T-helper 9 cell (primary cell): ENCODE measurements at places on chromosomes 16 and 17.

DNA sequence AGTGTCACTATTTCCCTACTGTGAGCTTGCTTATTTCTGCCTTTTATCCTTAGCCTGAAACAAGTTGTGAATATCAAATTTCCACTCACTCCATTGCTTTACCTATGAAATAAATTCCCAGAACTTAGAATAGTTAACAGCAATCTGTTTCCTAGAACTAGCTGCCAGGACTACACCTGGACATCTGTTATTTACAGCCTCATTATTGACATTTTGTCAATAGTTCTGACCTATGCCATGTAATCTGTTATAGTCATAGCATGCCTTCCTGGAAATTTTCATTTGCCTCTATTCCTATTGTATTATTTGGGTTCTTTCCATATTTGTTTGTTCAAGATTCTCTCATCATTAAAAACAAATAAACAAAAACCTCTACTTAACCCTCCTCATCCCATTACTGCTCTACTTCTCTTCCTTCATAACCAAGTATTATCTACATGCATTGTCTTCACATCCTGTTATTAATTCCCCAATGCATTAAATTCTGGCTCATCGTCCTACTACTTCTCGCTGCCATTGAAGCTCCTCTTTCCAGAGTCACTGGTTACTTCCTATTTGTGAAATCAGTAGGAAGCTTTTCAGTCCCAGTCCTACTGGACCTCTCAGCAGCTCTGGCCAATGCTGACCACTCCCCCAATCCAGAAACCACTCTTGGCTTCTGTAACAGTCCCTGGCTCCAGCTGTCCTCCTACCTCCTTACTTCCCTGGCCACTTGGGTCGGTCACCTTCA is 55.3 kb downstream of the PIGL start:
- no peak for DNase-seq

DNA sequence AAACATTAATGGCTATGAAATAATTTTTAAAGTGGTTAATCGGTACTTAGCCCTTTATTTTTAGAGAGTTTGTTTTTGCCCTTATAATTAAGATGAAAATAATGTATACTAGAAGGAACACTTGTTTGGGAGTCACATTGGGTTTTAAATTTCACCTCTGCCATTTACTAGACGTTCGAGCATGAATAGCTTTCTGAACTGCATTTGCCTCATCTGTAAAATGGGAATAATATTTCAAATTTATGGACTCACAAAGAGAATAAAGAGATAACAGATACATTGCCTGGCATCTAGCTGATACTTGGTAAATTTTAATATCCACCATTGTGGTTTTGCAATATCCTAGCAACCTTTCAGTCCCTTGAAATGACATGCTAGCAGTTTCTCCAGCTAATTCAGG is 36.6 kb downstream of the TNRC6A start:
- DNase-seq = no peak

GRCh38 chr17:8923762-8924161 is 41.7 kb downstream of the PIK3R5 start:
- no peak for DNase-seq

DNA sequence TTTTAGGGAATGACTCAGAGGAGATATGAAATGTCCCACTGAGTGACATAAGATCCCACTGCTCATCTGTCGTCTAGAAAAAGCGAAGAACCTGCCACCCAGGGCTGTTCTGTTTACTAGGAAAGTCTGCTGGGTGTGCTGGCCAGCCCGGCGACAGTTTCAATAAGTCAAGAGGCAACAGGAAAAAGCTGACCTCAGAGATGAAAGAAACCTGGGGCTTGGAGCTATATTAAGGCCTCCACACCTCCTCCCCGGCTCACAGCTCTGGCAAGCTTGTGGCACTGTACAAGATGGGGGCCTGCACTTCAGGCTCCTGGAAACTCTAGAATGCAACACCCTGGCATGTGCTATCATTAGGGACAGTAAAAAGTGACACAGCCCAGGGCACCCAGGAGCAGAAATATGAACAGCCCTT is 10.6 kb downstream of the ZFHX3 start:
- DNase-seq = no peak

DNA sequence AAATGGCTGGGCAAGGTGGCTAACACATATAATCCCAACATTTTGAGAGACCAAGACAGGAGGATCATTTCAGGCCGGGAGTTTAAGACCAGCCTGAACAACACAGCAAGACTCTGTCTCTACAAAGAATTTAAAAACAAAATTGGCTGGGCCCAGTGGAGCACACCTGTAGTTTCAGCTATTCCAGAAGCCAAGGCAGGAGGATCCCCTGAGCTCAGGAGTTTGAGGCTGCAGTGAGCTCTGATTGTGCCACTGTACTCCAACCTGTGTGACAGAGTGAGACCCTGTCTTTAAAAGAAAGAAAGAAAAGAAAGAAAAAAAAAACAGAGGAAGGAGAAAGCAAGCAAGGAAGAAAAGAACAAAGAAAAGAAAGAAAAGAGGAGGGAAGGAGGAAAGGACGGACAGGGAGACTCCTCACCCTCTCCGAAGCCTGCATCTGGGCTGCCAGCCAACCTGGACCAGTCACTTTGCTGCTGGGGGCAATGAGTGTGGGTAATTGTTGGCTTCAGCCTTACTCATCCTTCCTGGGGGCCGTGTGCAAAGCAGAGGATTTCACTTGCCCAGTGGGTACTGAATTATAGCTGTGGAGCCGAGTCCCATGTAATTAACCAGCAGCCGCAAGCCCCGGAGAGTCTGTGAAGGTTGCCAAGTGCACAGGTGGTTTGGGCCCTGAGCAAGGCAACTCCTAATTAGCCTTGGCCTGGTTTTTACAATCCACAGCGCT is 6.7 kb upstream of the MT4 start:
- no peak for DNase-seq

- DNase-seq = no peak
Measured at GRCh38 chr16:66920924-66921680, 2.4 kb upstream of the CDH16 start.

DNA sequence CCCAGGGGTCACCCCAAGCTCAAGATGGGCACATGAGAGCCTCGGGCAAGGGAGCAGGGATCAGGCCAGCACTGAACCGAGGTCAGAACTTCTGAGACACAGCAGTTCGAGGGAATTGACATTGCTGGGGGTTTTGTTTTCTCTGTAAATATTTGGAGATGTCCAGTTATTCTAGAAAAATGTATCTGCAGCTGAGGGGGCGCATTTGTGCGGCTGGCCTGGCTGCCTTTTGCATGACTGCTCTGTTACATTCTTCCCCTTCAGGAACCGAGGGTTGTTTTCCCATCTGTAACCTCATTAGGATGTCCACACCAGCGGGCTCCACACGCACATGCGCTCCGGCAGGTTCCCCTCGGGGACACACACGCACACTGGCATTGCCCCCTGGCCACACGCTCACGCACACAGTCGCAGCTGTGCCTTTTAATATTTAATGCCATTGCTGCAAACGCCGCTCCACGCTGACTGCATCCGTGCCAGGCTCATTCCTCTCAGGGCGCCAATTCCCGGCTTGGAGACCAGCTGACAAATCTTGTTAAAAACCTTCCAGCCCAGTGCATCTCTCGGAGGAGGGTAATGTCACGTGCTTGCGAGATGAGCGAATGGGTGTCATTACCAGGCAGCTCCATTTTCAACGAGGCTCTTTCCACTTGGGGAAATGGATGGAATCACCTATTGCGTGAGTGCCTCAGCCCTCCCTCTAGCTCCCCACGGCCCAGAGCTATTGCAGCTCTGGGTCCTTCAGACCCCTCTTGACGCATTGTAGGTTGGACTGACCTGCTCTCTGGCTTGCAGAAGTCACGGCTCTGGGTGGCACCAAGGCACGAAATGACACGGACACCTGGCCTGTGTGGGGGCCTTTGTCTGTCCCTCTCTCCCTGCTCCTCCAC is 13.1 kb downstream of the CCR7 start:
- DNase-seq = no peak

GRCh38 chr17:67600408-67600807 is 117.3 kb upstream of the NOL11 start:
- no peak for DNase-seq

- DNase-seq = no peak
Measured at GRCh38 chr17:62732125-62732524, 76.0 kb downstream of the MARCHF10 start.

DNA sequence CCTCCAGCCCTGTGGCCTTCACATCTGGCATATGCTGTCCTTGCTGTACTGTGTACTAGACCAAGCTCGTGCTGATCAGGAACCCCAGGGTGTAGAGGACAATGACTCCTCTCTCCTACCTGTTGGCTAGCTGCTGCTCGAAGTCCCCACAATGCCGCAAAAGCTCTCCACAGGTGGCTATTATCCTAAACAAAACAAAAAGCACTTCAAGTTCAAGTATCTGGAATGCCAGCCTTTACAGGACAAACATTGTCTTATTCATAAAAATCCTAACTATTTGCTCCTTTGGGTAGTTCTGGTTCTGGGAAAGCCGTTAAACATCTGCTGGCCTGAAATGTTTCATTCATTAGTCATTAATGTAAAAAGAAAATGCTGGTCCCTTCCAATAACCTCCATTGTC is 42.8 kb downstream of the COG7 start:
- DNase-seq = no peak

GRCh38 chr16:72972878-72973571 is 74.9 kb downstream of the ZFHX3 start:
- no peak for DNase-seq

- DNase-seq = no peak
Measured at GRCh38 chr16:53805113-53805512, 101.2 kb downstream of the FTO start.

GRCh38 chr17:42179911-42180410 is 981 bp downstream of the KCNH4 start:
- DNase-seq = no peak

DNA sequence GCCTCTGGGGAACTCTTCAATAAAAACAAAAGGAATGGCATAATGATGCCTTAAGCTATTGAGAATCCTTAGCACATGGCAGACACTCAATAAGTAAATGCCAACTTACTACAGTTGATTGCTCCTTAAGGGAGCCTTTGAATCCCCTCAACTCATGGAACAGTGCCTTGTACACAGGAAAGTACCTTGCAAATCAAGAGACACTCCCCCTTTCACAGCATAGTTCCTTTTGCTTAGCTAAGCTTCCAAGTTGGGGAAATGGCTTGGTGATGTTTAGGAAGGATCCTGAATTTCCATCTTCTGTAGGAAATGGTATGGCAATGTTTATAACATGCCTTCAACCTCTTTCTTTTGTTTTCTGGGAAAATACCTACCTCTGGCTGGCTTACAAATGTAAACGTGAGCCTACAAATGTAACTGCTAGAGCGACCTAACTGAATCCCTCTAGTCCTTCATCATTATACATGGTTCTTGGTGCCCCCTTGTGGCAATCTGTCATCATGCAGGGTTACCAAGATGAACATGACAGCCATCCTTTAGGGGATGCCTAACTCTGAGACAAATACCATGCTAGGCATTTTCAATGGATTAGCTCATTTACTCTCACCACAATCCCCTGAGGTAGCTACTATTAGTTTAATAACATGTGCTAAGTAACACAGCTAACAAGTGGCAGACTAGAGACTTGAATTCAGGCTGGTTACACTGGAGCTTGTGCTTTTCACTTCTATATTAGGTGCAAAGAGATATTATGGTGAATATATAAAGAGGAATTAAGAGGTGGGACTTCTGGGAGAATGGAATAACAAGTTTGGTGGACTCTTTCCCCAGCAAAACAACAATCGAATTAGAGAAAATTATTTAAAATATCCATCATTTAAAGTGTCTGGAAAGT is 65.0 kb downstream of the MMD start:
- peak; percentile 54 for DNase-seq

DNA sequence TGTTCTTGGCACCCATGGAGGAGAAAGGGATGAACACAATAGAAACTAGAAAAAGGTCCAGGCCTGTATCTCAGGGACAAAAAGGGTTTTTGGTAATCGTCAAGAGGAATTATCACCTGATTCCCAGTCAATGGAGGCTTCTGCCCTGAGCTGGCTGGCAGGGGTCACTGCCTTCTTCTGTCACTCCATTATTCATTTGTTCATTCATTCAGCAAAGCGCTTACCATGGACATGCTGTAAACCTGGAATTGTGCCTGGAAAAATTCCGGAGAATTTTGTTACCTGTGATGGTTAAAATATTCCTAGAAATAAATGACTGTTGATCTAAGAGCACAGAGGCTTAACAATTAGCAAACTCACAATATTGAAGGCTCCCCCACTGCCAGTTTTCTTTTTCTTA is 212.3 kb downstream of the SHISA9 start:
- DNase-seq = no peak

- no peak for DNase-seq
Measured at GRCh38 chr17:53166731-53167130, 656.0 kb upstream of the KIF2B start.

- DNase-seq = no peak
Measured at GRCh38 chr17:44627513-44628242, 28.6 kb upstream of the MEIOC start.

GRCh38 chr16:53898993-53899392 is 195.0 kb downstream of the FTO start:
- no peak for DNase-seq

DNA sequence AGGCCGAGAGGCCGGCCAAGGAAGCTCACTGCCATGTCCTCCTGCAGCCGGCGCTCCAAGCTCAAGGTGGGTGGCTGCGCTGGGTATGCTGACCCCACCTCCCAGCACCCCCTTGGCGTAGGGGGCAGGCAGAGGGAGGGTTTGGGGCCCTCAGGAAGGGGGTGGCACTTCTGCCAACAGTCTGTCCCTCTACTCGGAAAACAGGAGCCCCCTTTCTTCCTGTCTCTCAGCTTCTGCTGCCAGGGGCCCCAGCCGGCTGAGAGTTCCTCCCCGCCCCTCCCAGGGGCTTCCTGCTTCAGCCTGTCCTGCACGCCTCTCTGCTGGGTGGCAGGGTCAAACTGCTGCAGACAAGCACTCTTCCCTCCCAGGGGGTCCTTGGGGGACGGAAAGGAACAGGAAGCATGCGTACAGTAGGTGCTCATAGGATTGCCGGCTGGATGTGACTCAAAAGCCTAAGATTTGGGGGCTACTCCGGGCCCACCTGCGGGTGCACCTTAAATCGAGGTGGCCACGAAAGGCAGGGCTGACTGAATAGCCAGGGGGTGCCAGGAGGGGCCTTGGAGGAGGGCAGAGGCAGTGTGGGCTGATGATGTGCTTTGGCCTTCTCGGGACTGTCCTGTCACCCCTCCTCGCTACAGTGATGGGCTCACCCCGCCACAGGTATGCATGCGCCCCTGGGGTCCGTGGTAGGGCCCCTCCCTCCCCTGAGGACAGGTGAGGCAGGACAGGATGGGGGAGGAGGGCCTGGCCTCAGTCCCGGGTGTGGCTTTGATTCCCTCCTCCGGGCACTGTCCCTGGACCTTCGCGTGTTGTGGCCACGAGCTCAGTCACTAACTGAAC is 4.0 kb downstream of the CBX2 start:
- no peak for DNase-seq

GRCh38 chr16:67445441-67445912 is 14.6 kb downstream of the HSD11B2 start:
- DNase-seq = no peak

DNA sequence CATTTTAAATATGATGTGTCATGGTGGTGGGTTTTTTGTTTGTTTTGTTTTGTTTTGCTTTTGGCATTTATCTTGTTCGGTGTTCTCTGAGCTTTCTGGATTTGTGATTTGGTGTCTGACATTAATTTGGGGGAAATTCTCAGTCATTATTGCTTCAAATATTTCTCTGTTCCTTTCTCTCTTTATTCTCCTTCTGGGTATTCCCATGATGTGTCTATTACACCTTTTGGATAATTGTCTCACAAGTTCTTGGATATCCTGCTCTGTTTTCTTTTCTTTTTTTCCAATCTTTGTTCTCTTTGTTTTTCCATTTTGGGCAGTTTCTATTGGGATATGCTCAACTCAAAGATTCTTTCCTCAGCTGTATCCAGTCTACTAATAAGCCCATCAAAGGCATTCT is 88.5 kb downstream of the MARCHF10 start:
- no peak for DNase-seq
